ENCODE measurements at places on chromosomes 5 and 9.

DNA sequence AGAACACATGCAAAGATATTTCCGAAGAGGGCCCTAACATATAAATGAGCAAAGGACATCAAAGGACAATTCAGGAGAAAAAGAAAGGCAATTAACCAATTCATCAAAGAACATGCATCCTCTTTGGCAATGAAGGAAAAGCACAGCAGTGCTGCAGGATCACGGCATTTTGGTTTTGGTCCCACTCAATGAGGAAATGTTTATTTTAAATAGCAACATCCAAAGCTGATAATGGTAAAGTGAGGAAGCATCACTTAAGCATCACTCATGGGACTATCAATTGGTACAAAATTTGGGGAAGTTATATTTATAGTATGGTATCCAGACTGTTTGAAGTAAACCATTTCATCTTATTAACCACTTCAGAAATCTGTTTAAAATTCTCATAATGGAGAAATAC is 5.5 kb upstream of the CXCL14 start:
- DNase-seq: no peak

DNA sequence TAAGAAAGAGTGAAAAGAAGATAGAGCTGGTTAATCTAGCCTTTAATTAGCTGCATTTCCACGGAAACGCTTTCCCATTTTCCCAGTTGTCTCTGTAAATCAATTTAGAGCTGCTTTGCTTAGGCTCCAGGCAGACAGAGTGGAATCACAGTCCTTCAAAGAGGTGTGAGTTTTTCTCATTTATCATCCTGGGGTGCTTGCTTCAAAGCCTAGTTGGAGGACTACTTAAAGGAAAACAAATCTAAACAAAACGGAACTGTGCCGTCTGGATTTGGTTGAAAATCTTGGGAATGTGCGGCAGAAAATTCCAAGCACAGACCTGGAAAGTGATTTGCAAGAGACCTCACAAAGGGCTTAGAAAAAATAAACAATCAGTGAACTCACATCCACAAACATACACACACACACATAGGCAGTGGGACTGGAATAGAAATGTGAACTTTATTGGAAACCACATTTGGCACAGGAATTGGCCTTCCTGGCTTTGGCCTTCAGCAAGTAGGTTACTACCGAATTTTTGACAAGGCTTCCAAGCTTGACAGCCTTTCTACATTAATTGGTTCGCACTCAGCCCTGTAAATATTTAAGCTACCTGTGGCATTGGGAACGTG is 235.2 kb upstream of the SLC24A2 start:
- no peak for DNase-seq

- DNase-seq: no peak
Measured at GRCh38 chr9:87149799-87150198, 202.5 kb upstream of the GAS1 start.

DNA sequence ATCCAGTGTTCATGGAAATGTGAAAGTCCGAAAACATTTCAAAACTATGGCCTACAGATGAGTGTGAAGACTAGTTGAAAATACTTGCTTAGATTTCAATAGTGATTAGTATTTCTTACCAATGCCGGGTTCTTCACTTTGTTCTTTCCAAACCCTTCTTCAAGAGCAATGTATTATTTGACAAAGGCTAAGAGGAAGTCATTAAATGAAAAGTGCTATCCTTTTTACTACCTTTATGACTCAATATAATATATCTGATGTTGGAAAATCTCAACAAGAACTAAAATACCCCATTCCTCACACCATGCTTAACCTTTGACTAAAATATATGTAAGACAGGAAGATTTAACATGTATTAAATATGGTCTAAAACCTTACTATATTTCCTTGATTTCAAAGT is 6.7 kb upstream of the MIER3 start:
- DNase-seq: no peak

DNA sequence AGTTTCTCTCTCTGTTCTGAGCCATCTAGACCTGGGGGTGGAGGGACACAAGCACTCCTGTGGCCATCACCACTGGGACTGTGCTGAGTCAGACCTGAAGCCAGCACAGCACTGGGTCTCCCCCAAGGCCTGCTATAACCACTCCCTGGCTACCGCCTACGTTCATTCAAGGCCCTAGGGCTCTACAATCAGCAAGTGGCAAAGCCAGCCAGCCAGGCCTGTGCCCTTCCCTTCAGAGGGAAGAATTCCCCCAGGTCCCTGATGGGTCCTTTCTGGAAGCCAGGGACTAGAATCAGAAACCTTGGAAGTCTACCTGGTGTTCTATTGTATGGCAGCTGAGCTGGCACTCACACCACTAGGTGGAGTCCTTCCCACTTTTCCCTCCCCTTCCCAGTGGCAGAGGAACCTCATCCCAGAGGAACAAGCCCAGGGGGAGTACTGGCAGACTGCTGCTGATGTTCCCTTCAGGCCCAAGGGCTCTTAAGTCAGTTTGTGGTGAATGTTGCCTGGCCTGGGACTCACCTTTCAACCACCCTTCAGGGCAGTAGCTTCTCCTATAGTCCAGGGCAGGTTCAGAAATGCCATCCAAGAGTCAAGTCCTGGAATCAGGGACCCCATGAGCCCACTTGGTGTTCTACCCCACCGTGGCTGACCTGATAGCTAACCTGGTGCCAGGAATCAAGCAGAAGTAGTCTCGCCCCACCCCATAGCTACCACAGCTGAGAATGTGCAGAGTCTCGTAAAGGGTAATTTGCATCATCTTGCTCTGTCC is 20.0 kb downstream of the JMY start:
- no peak for DNase-seq

- DNase-seq: no peak
Measured at GRCh38 chr5:36252722-36253365, 11.1 kb upstream of the NADK2 start.

- no peak for DNase-seq
Measured at GRCh38 chr5:776862-777711, 7.4 kb downstream of the ZDHHC11B start.

DNA sequence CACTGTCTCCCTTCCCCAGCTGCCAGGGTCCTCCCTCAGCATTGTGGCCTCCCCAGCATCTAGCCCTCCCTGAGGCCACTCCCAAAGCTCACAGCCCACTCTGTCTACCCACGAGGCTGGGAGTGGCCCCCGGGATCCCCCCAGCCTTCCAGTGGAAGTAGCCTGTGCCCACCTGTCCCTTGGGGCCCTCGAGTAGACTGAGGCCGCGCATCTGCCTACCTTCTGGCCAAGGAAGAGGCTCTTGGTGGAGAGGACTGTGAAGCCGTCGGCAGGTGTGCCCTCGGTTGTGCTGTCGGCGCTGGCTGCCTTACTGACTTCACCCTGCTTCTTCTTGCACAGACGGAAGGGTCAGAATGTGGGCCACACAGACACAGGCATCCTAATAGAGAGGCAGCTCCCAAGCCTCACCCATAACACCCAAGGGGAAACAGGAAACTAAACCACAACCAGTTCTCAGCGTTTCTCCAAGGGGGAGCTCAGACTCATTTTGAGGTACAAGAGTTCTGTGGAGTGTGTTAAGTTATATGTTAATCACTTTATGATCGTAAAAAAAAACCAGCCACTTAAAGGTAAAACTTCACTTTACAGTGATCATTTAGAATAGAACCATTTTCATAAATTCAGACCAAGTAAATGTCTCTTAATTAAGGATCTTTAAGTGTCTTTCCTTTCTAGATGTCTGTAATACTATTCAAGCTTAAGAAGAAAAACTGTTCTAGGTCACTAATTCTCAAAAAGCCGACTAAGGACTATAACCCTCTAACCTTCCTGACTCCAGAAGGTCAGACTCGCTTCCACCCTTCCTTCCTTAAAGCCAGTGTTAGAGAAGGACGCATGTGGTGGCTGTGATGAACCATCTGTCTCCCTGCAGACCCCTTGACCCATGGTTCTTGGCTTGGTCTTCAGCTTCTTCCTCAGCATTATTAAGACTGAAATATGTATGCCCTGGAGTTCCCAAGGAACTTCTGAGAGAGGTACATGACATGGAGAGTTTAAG is 38.5 kb downstream of the MACROH2A1 start:
- no peak for DNase-seq

DNA sequence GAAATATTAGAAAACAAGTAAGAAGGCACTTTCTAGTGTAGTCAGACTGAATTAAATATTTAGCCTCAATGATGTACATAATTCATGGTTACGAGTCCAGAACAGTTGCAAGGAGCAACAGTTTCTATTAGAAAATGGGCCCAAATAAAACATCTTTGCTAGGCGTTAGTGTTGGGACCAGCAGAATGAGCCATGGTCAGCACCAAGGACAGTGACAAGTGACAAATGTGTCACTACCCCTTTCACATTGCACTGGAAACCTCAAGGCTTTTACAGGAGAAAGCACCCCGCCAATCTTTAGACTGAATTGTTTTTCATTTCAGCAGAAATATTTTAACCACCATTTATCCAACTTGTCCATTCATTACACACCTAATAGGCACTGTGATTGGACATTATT is 301.3 kb upstream of the ADCY2 start:
- DNase-seq: no peak

GRCh38 chr9:122394265-122395125 is 23.7 kb downstream of the PTGS1 start:
- DNase-seq: no peak

GRCh38 chr5:126515337-126515736 is 79.7 kb downstream of the ALDH7A1 start:
- no peak for DNase-seq

GRCh38 chr5:108743319-108743718 is 4.4 kb upstream of the FER start:
- no peak for DNase-seq

DNA sequence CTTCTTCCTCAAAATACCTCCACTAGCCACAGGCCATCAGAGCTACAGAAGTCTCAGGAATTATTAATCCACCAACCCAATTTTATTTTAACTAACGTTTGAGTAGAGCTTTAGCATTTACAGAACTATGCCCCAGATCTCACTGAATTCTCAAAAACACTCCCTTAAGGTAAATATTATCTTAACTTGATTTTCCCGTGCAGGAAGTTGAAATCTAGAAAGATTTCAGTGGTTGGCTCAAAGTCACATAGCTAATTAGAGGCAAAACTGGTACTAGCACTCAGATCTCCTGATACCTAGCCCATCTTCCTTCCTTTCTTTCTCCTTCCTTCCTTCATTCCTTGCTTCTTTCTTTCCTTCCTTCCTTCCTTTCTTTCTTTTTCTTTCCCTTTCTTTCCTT is 298.3 kb downstream of the ENC1 start:
- DNase-seq: no peak

- no peak for DNase-seq
Measured at GRCh38 chr5:63962279-63962678, at the start of gene HTR1A. Gene HTR1A, minus strand, starts transcription at chr5:63962445. Its CDS starts 726 bp downstream, at chr5:63961719.

- DNase-seq: no peak
Measured at GRCh38 chr9:16150501-16150900, 597.7 kb downstream of the CCDC171 start.

DNA sequence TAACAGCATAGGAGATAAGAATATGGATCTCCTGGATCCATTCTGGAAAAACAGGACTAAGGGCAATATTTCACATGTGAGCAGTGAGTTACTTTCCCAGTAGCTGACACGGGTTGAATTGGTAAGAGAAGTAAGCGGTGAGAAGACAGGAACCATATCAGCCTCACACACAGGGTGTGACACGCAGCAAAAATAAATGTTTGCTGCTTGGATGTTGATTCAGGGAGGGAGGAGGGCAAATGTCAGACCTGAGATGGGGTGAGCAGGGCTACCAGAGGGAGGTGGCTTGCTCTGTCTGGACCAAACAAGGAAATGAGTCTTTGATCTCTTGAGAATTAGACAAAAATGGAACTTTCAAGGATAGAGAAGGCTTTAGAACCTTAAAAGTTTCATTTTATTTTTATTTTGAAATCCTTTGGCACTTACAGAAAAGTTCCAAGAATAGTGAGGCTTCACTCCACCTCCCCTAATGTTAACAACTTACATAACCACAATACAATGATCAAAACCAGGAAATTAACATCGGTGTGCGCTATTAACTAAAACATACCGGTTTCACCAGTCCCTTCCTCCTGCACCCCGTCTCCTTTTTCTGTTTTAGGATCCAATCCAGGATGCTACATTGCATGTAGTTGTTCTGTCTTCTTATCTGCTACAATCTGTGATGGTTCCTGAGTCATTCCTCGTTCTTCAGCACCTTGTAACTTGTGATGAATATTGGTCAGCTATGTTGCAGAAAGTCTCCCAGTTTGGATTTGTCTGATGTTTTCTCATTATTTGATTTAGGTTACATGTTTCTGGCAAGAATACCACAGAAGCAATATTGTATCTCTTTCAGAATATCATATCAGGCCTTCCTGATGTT is 20.5 kb upstream of the ARHGEF28 start:
- no peak for DNase-seq

DNA sequence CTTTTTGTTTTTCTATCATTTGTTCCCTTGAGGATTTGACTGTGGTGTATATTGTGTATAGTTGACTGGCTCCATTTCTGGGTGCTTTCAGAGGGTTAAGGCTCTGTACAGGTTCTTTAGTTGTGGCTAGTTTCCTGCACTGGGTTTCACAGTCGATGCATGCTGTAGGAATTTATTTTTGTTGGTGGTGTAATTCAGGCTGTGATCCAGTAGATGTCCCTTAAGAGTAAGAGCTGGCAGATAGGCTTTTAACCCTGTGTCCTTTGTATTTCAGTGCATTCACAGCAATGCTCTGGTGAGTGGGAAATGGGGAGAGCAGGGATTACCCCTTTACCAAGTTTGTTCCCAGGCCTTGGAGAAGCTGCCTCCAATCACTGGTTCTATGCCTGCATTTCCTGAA is 112.9 kb downstream of the SPATA31D1 start:
- DNase-seq: peak; percentile 7

- DNase-seq: no peak
Measured at GRCh38 chr5:127562252-127562651, 44.8 kb downstream of the PRRC1 start.

DNA sequence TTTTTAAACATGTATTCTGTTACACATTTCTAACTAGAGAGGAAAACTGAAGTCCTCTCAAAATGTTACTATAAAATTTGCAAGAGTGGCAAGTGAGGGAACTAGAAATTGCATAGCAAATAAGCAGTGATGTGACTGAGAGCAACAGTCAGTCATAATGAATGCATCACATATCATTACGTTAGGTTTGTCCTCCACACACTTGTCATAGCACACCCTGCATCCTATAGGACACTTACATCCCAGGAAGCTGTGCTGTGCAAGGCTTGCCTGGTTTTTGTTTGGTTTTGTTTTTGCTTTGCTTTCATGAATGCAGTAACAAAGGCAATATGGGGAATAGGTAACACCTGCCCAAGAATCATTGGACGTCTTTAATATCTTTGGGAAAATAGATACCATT is 10.8 kb downstream of the NFIB start:
- DNase-seq: no peak

GRCh38 chr5:150256410-150257064 is 33.0 kb downstream of the CAMK2A start:
- DNase-seq: no peak

GRCh38 chr5:174404848-174405247 is 319.5 kb upstream of the MSX2 start:
- no peak for DNase-seq
